ENCODE measurements at places on chromosomes 16 and 17.

DNA sequence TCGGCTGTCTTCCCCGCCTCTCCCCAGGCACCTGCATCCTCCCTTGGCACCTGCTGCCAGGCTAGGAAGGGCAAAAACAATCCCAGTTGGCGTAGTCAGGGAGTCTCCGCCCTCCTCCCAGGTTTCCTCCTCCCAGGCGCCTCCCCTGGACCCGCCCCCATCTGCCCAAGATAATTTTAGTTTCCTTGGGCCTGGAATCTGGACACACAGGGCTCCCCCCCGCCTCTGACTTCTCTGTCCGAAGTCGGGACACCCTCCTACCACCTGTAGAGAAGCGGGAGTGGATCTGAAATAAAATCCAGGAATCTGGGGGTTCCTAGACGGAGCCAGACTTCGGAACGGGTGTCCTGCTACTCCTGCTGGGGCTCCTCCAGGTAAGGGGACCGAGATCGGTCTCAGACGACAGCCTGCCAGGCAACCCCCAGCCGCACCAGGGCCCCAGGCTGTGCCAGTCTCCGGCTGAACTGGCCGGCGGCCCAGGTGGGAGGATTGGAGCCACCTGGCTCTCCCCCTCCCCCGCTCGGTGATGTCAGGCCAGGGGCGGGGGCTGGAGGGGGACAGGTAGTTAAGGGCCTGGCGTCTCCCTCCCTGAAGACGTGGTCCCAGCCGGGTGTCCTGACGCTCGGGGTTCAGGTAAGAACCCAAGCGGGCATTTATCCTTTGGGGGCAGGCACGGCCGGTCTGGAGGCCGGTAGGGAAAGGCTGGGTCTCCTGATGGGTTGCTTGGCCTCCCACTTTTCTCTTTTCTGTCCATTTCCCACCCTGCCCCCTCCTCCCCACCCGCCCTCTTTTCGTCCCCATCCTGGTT lies at the start of gene GRB7:
GRB7 (plus strand) TSS at position 179 of the 808 bp plus-strand sequence. CDS start 4,364 bp downstream, outside the sequence.
- peak; percentile 83 for DNase-seq

DNA sequence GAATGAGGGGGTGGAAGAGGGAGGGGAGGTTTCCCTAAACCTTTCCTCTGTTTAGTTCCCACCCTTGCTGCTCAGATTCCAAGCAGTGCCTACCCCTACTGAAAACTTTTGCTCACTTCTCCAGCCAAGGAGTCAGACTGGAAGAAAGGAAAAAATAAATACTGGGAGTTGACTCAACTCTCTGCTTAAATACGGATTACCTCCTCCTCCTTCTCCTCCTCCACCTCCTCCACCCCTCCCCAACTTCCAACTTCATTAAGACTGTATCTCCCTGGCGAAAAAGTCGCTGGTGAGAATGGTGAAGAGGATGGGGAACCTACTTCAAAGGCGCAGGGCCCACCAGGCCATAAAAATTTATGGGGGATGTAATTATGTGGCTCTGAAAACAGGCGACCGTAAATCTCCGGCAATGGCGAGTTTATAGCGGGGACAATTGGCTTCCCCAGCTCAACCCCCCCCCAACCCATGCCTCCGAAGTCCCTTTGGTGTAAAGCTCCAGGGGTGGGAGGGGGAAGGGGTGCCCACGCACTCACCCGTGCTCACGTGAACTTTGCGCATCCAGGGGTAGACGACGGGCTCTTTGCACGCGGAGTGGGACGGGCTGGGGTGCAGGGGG lies 712 bp downstream of the HOXB4 start:
- no peak for DNase-seq

- DNase-seq = no peak
Observed at GRCh38 chr17:61464130-61464842, 12.1 kb downstream of the TBX4 start.

DNA sequence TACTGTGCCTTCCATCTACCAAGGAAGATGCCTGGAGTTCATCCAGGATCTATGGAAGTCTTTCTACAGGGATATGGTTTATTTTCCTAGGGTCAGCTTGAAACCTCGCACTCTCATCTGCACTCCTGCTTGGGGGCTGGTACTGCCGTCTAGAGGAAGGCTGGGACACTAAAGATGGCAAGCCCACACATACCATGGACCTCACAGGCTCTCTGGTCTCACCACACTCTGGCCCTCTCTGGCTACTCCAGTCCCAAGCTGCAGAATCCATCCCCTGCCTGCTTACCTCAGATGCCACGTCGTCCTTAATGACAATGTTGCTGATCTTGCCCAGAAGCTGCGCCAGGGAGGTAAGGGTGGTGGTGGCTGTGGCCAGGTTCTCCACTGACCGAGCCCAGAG lies 2.1 kb upstream of the UNC119 start:
- DNase-seq = no peak

GRCh38 chr17:77774182-77774581 lies 184.3 kb upstream of the TNRC6C start:
- no peak for DNase-seq

GRCh38 chr16:12065866-12066545 lies 89.5 kb downstream of the SNX29 start:
- DNase-seq = no peak

DNA sequence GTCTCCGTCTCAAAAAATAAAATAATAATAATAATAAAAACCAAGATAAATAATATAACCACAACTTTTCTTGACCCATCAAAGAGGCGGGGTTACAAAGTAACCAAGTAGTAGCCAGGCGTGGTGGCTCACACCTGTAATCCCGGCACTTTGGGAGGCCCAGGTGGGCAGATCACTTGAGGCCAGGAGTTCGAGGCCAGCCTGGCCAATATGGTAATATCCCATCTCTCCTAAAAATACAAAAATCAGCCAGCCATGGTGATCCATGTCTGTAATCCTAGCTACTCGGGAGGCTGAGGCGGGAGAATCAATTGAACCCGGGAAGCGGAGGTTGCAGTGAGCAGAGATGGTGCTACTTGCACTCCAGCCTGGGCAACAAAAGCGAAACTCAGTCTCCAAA lies 45.3 kb downstream of the ADCY9 start:
- DNase-seq = no peak

- DNase-seq = peak; percentile 57
Observed at GRCh38 chr17:39209317-39210092, 9.4 kb downstream of the RPL19 start.

DNA sequence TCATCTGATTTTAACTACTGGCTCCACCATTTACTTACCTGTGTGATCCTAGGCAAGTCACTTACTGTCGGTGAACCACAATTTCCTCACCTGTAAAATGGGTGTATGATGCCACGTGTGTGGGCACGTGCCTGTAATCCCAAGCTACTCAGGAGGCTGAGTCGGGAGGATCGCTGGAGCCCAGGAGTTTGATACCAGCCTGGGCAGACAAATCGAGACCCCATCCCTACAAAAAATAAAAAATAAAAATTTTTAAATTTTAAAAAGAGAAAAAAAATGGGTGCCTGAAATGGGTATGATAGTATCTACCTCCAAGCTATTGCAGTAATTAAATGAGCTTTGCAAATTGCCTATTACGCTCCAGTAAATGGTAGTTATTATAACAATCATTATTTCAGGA lies 225.3 kb downstream of the CCDC182 start:
- DNase-seq = no peak

- no peak for DNase-seq
Observed at GRCh38 chr17:7382901-7383300, 2.0 kb downstream of the TNK1 start.

- DNase-seq = no peak
Observed at GRCh38 chr17:19492141-19492540, 41.5 kb upstream of the SLC47A1 start.

GRCh38 chr16:10242916-10243315 lies 60.7 kb upstream of the GRIN2A start:
- no peak for DNase-seq

- DNase-seq = peak; percentile 78
Observed at GRCh38 chr17:12765548-12765947, 23.8 kb upstream of the ARHGAP44 start.

GRCh38 chr16:85104821-85105391 lies 7.4 kb downstream of the CIBAR2 start:
- peak; percentile 17 for DNase-seq

- no peak for DNase-seq
Observed at GRCh38 chr17:65538675-65539529, 22.5 kb downstream of the AXIN2 start.

GRCh38 chr16:11495066-11495407 lies 91.7 kb downstream of the LITAF start:
- no peak for DNase-seq

GRCh38 chr17:9230861-9231260 lies 209.6 kb downstream of the NTN1 start:
- no peak for DNase-seq

GRCh38 chr17:79940459-79941087 lies 95.1 kb downstream of the TBC1D16 start:
- no peak for DNase-seq

GRCh38 chr16:6600167-6600566 lies 732.5 kb upstream of the RBFOX1 start:
- DNase-seq = no peak

GRCh38 chr16:4787627-4788482 lies at the start of gene SEPTIN12:
Gene SEPTIN12 (minus strand): TSS chr16:4788345. CDS start chr16:4787645, 700 bp downstream.
- DNase-seq = no peak

DNA sequence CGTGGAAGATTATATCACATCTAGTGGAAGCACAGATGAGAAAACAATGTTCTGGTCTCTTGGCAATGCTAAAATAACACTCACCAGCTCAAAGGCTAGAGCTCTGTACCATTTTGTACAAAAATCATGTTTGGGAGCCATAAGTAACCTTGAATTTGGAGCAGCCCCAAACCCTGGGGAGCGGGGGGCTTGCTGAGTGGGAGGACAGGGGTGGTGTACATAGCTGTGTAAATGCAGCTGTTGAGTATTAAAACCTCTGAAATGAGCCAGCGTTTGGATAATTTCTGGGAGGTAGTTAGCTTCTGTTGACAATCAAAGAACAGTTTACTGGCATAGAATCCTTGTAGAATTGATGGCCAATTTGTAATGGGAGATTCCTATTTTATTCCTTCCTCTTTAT lies 4.3 kb downstream of the MYH8 start:
- no peak for DNase-seq

- no peak for DNase-seq
Observed at GRCh38 chr16:55487048-55487803, 8.2 kb downstream of the MMP2 start.

DNA sequence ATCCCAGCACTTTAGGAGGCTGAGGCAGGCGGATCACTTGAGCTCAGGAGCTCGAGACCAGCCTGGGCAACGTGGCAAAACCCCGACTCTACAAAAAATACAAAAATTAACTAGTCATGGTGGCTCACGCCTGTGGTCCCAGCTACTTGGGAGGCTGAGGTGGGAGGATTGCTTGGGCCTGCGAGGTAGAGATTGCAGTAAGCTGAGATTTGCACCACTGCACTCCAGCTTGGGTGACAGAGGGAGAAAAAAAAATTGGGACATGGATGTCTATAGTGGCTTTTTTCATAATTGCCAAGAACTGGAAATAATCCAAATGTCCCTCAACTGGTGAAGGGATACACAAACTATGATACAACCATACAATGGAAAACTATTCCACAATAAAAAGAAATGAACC lies 28.6 kb downstream of the OSBPL7 start:
- no peak for DNase-seq

GRCh38 chr17:45296003-45296832 lies 20.6 kb downstream of the MAP3K14 start:
- peak; percentile 79 for DNase-seq

DNA sequence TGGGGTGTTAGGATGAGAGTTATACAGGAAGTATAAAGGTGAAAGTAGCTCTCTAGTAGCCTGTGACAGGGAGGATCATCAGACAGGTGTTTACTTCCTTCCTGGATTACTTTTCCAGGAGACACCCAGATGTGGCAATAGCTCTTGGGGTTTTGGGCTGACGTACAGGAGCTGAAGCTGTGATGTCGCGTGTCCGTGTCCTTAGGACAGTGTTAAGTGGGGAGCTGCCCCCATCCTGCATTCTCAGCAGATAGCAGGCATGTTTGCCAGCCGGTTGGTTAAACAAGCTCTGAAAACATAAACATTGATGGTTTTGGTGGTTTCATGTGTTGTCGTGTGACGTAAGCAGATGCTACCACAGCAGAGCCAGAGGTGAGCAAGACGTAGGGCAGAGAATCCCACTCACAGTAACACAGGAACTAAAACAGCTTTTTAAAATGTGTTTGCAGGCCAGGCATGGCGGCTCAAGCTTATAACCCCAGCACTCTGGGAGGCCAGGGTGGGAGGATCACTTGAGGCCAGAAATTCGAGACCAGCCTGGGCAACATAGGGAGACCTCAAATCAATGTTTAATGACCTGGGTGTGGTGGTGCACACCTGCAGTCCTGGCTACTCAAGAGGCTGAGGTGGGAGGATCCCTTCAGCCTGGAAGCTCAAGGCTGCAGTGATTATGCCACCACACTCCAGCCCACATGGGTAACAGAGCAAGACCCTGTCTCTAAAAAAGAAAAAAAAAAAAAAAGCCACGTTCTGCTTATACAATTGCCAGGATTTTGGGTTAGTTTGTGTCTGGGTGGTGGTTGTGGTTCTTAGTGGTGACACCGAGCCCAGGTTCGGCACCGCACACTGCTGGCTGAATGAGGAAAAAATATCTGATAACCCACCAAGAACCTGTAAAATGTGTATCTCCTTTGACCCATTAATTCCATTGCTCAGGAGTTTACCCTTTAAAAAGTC lies 18.2 kb upstream of the IL17C start:
- no peak for DNase-seq

DNA sequence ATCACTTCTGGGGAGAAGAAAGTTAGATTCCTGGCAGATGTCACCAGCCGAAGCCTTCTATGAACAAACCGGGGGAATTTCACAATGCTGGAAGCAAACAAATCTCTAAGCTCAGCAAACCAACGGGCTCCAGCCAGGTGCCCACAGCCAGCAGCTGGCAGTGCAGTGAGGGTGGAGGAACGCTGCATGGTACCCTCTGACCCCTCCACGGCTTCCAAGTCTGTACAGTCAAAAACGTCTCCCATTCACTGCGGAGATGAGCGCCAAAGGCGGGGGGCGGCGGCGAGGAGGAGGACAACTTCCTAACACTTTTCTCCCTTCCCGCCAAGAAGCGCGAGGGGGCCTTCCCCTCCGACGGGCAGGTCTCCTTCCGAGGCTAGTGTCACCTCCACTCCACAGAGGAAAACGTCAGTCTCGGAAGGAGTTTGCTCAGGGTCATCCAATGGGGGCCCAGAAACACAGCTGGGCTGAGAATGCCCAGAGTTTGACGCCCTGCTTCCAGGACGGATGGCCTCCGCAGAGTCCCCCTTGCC lies 924 bp downstream of the ZNF598 start:
- peak; percentile 59 for DNase-seq

- DNase-seq = no peak
Observed at GRCh38 chr16:66662445-66663194, 33.9 kb downstream of the CMTM4 start.

- DNase-seq = peak; percentile 96
Observed at GRCh38 chr17:29583324-29584248, 5.9 kb downstream of the GIT1 start.

Data from epithelial cell of esophagus (primary cell).